Spleen (tissue), 13 donors: ENCODE measurements at places on chromosomes 12 and 14. TPM values are rescaled to one million over a fixed set of nuclear protein-coding genes. Genes with fewer than 3 reads are reported as not detected.

The HAL gene
- 11.7 TPM for total RNA-seq

The DLGAP5 gene
- total RNA-seq: 1.6 TPM

The GALNT6 gene
- total RNA-seq: 24.0 TPM

The HOXC10 gene
- total RNA-seq: not detected

The IFT81 gene
- total RNA-seq: 7.0 TPM

The TBX5 gene
- not detected for total RNA-seq

The SLC38A1 gene
- 107 TPM for total RNA-seq

The OTX2 gene
- not detected for total RNA-seq

DNA sequence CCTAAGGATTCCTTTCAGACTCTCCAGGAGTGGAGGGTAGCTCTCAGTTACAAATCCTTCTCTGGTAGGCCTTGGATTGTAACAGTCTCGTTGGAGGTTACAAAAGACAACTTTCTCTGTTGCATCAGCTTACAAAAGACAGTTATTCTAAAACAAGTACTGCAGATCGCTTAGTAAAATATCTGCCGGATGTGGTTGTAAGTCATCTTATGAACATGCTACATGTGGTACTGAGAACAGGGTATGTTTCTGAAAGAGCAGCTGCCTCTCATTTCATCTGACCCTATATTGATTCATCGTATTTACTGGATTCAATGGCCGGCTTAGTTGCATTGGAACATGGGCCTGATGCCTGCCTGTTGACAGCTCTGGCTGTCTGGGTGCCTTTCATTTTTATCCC is 157.4 kb downstream of the PTCSC3 start:
- no peak for DNase-seq
- H3K4me1 ChIP-seq: no peaks in the 10 kb centered on the region
- H3K36me3 ChIP-seq: no peaks in the 10 kb centered on the region
- H3K27ac ChIP-seq: no peak overlapping the region
- no peak overlapping the region for H3K4me3 ChIP-seq

DNA sequence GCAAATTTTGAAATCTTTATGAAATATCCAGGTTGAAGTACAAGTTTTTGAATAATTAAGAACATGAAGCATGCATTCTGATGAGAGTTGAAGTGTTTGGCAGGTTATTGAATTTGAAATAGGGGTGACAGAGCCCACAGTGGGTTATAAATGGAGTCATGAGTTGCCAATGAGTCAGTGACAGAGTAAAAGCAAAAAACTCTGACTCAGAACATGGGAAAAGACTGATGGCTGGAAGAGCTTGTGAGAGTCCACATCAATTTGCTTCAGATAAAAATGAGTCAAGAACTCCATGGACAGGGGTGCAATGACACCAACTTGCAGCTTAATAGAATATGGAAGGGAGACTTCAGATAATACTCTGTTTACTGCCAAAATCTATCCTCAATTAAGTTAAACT is 105.3 kb downstream of the SLC6A15 start:
- no peaks in the 10 kb centered on the region for H3K4me1 ChIP-seq
- H3K27me3 ChIP-seq: no peaks in the 10 kb centered on the region
- H3K27ac ChIP-seq: no peak overlapping the region
- H3K36me3 ChIP-seq: no peaks in the 10 kb centered on the region
- no peak for DNase-seq
- H3K4me3 ChIP-seq: no peak overlapping the region

GRCh38 chr12:22126758-22127157 is 80.7 kb downstream of the CMAS start:
- no peak overlapping the region for H3K4me3 ChIP-seq
- no peak for DNase-seq
- no peaks in the 10 kb centered on the region for H3K27me3 ChIP-seq
- no peaks in the 10 kb centered on the region for H3K4me1 ChIP-seq
- H3K27ac ChIP-seq: no peak overlapping the region
- H3K36me3 ChIP-seq: no peaks in the 10 kb centered on the region

DNA sequence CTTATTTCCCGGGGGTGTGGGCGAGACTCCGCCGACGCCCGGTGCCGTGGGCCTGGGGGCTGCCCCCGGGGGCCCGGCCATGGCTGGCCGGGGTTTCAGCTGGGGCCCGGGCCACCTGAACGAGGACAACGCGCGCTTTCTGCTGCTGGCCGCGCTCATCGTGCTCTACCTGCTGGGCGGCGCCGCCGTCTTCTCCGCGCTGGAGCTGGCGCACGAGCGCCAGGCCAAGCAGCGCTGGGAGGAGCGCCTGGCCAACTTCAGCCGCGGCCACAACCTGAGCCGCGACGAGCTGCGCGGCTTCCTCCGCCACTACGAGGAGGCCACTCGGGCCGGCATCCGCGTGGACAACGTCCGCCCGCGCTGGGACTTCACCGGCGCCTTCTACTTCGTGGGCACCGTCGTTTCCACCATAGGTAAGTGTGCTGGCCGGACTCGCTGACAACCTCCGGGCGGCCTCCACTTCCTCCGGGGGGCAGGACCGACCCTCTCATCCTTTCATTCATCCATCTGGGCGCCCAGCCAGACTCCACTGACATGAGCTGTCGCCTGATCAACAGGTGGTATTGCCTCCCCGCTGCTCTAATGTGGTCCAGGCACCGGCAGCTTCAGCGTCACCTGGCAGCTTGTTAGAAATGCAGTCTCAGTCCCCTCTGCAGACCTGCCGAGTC is 467 bp downstream of the KCNK13 start:
- peak overlapping the region; percentile 52 for H3K4me3 ChIP-seq
- no peak for DNase-seq
- H3K36me3 ChIP-seq: no peaks in the 10 kb centered on the region
- peaks cover 40% of the 10 kb centered on the region for H3K4me1 ChIP-seq

- H3K4me1 ChIP-seq: no peaks in the 10 kb centered on the region
- no peak for DNase-seq
- H3K36me3 ChIP-seq: no peaks in the 10 kb centered on the region
- H3K27me3 ChIP-seq: no peaks in the 10 kb centered on the region
These were observed 14.1 kb downstream of the IL31 start for GRCh38 chr12:122159882-122160281.

- no peak overlapping the region for H3K4me3 ChIP-seq
- no peaks in the 10 kb centered on the region for H3K36me3 ChIP-seq
- DNase-seq: no peak
- no peak overlapping the region for H3K27ac ChIP-seq
- no peaks in the 10 kb centered on the region for H3K4me1 ChIP-seq
These were observed 340.3 kb upstream of the ATP2B1 start for GRCh38 chr12:90048918-90049317.

- no peak overlapping the region for H3K27ac ChIP-seq
- no peaks in the 10 kb centered on the region for H3K36me3 ChIP-seq
- H3K27me3 ChIP-seq: no peaks in the 10 kb centered on the region
- H3K4me3 ChIP-seq: peak overlapping the region; percentile 62
- H3K4me1 ChIP-seq: peaks cover 71% of the 10 kb centered on the region
These were observed 1.2 kb downstream of the TMEM229B start for GRCh38 chr14:67487332-67487731.

GRCh38 chr14:76497550-76498462 is 121.9 kb downstream of the ESRRB start:
- no peak overlapping the region for H3K4me3 ChIP-seq
- DNase-seq: peak; percentile 43
- no peaks in the 10 kb centered on the region for H3K27me3 ChIP-seq
- no peaks in the 10 kb centered on the region for H3K36me3 ChIP-seq
- no peak overlapping the region for H3K27ac ChIP-seq
